ENCODE measurements at places on chromosomes 6 and 20.

DNA sequence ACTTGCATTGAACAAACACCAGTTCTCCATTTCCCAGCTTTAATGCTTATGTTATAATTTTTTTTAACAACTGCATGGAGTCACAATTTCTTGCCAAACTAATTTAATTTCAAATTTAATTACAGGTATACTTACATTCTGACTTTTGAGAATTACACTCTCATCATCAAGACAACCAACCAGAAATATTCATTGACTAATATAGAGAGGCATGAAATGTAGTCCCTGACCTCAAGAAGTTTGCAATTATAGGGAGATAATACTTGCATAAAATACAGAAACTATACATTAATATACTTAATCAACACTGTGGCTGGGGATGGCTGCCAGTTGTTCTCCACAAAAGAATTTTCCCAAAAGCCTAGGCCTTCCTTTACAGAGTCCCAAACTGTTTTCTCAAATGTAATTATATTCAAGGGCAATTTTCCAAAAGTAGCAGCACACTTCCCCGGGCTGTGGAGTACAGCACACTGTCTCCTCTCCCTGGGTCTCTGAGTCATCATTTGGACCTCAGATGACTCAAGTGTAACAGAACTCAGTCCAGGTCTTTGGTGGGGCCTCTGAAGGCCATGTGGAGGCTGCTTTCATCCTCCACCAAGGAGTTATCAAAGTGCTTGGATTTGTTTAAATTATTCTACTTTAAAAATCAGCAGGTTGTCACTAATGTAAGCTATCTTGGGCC is 114.1 kb downstream of the KIF16B start:
- peak; percentile 92 for DNase-seq

GRCh38 chr20:16491294-16491905 is 81.8 kb downstream of the KIF16B start:
- no peak for DNase-seq

DNA sequence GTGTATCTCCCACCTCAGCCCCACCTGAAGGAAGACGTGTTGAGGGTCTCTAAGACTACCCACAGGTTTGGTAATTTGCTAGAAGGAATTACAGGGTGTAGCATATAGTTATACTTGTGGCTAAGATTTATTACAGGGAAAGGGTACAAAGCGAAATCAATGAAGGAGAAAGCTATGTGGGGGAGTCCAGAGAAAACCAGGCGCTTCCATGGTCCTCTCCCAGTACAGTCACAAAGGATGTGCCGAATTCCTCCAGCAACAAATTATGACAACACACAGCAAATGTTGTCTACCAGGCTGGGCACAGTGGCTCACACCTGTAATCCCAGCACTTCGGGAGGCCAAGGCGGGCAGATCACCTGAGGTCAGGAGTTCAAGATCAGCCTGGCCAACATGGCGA is 64.1 kb upstream of the TGM3 start:
- DNase-seq: no peak

- DNase-seq: no peak
Measured at GRCh38 chr20:62342910-62343309, 24.2 kb downstream of the LAMA5 start.

DNA sequence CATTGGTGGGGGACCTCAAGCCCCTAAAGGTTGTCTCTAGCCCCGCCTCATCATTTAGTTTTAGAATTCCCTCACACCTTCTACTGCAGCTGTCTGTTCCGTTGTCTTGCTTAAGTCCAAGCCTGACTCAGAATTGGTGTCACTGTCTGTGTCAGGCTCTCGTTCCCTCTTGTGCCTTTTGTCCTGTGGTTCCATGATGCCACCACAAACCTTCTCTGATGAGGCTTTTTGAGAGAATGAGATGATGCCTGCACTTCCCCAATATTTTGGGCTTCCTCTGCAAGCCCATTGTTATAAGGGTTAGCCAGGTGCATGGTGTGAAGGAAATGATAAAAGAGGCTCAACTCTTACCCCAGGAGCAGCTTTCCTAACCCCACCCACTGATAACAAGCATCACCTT is 8.1 kb upstream of the AKIRIN2 start:
- DNase-seq: no peak

DNA sequence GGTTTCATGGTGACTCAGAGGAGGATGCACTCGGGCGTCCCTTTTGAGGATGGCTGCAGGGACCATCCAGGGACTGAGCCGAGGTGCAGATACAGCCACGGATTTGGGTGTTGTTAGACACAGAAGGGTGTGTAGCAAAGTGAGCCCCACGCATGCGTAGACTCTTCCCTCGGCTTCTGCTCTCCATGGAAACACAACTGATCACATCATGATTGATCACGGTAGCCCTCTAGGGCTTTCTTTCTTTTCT is 606 bp upstream of the ULBP1 start:
- DNase-seq: no peak

DNA sequence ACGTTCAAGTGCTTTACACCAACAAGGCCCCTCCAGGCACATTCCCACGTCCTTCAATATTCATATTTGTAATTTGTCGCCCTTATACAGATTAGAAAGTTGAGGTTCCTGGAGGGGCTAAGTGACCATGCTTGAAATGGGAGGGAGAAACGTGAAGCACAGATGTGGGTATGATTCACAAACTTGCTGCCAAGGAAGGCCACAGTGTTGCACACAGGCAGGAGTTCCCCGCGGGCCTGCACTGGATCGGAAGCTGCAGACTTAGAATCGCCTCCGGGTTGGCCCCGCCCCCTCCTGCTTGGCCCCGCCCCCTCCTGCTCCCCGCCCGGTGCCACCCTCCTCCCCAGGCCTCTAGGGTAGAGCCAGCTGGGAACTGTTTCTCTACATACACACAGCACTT is 58.2 kb upstream of the QKI start:
- DNase-seq: peak; percentile 35

Measured in umbilical cord (tissue), 2 donors.